Left renal cortex interstitium (tissue), 4 donors: ENCODE measurements at places on chromosomes 1 and 21. TPM values are rescaled to one million over a fixed set of nuclear protein-coding genes. Genes with fewer than 3 reads are reported as not detected.

The HORMAD1 gene
- polyA plus RNA-seq, result not detected

The APOBEC4 gene
- not detected for polyA plus RNA-seq

The C1QC gene
- 10.8 TPM for polyA plus RNA-seq

The PEAR1 gene
- 25.5 TPM for polyA plus RNA-seq

The KRTAP21-2 gene
- not detected for polyA plus RNA-seq

The BLZF1 gene
- 23.6 TPM for polyA plus RNA-seq

The ADAMTS4 gene
- polyA plus RNA-seq, result 1.3 TPM

The CYP4B1 gene
- polyA plus RNA-seq, result 1.9 TPM

The KRTAP13-2 gene
- not detected for polyA plus RNA-seq

The AK5 gene
- 2.8 TPM for polyA plus RNA-seq

The OLFM3 gene
- polyA plus RNA-seq, result 23.8 TPM

The MTF2 gene
- polyA plus RNA-seq, result 47.2 TPM

The TMOD4 gene
- polyA plus RNA-seq, result 1.3 TPM

The NEK7 gene
- 50.5 TPM for polyA plus RNA-seq

The YIPF1 gene
- 33.1 TPM for polyA plus RNA-seq

The CCDC30 gene
- polyA plus RNA-seq, result 13.1 TPM

The OPTC gene
- not detected for polyA plus RNA-seq

The CRP gene
- polyA plus RNA-seq, result not detected

The CFHR3 gene
- 0.46 TPM for polyA plus RNA-seq

The KRTAP11-1 gene
- not detected for polyA plus RNA-seq

The CACNA1S gene
- 0.41 TPM for polyA plus RNA-seq
